ENCODE measurements at places on chromosomes 2 and 18. TPM values are rescaled to one million over a fixed set of nuclear protein-coding genes. Genes with fewer than 3 reads are reported as not detected.

DNA sequence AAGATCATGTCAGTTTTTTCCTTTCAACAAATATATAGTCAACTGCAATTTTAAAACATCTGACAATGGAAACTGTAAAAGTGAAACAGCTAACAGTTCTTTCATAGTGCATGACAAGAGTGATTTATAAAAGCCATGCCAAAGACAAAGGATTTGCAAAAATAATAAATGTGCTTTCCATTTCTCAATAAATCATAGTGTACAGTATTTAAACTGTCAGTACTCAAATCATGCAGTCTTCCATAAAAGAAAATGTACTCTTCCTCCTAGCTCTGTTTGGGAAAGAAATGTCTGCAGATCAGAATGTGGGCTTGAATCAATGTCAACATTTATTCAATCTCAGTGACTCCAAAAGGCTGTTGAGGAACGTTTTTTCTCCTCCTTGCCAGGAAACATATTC lies 131.7 kb upstream of the PDE1A start:
- no peak for DNase-seq

- DNase-seq: no peak
These were observed 87.0 kb downstream of the CCDC141 start for GRCh38 chr2:178962805-178963433.

DNA sequence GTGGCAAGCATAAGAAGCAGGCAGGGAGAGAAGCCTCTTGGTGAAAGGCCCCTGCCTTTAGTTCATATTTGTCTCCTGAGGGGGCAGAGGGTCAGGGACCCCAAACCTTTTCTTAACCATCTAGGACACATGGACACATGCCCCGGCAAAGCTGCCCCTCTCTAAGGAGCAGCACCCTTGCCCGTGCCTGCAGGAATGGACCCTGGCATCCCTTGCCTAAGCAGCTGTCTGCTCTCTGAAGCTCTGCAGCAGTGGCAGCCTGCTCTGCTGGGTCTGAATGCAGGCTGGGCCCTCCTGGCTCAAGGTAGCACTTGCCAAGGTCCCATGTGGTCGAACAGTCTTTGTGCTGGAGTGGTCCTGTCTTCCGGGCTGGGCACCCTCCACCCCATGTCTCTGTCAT lies 174.4 kb downstream of the CELF4 start:
- DNase-seq: no peak

GRCh38 chr2:19685731-19686130 lies 216.1 kb downstream of the TTC32 start:
- DNase-seq: no peak

DNA sequence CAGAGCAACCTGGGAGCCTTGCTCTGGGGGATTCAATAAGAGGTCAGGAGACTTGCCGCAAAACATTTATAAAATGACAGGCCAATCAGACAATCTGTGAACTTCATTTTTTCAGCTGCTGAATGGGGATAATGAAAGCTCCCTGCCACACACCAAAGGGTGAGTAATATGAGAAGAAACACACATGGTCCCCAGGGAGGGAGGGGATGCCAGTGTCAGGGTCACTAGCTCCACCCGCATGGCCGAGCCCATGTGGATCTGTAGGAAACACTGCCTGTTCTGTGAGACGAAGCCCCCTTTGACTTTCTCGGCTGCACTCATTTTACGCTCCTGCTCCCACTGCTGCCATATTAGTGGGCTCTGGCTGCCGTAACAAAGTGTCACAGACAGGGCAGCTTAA lies 521.0 kb upstream of the RAB6C start:
- DNase-seq: no peak

DNA sequence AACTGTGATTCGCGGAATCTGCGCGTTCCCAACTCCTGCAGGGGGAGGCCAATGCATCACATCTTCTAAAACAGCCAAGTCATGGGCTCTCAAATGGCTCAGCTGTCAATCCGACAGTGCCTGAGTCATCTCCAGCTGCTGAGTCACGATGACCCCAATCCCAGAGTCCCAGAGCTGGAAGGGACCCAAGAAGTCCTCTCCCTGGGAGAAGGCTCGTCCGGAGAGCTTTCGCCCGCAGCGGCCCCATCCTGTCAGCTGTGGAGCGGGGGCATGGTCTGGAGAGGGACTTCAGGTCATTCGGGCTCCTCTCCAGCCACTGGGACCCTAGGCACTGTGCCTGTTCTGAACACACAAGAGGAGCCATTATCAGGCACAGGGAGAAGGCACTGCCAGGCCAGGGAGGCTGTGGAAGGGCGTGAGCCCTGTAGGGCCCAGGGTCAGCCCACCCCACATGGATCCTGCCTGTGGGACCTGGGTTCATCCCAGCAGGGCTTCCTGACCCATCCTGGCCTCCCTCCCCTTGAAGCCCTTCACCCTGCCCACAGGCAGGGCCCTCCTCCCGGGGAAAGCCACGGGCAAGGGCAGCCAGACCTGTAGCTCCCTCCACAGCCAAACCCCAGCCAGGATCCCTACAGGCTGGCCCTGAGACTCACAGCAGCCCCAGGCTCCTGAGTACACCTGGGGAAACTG lies 47.6 kb upstream of the GPC1 start:
- no peak for DNase-seq

DNA sequence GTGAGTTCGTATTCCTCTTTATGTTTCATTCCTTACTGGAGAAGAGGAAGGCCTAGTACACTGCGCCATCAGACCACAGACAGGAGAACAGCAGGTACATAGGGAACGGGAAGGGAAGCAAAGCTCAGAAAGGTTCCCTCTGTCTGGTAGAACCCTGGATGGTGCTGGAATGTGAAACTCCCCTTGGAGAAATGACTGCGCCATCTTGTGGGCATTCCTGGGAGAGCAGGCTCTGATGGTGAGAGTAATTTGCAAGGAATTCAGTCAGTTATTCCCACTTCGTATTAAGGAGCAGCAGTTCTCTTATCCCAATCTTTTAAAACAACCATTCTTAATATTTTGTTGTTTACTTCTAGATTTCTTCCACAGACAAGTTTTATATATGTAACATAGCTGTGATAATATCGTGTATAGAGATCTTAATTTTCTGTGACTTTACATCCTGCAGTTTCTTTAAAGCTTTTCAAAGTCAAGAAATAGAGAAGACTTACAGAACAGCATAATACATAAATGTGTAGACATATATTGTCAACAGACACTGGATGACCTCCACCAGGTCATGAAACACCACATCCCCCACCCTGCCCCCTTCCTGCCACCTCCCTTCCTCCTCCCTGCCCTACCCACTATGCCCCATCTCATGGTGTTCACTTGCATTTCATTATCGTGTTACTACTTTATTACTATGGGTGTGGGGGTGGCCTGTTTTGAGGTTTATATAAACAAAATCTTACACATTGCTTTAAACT lies 83.9 kb downstream of the ARHGEF4 start:
- DNase-seq: peak; percentile 62

DNA sequence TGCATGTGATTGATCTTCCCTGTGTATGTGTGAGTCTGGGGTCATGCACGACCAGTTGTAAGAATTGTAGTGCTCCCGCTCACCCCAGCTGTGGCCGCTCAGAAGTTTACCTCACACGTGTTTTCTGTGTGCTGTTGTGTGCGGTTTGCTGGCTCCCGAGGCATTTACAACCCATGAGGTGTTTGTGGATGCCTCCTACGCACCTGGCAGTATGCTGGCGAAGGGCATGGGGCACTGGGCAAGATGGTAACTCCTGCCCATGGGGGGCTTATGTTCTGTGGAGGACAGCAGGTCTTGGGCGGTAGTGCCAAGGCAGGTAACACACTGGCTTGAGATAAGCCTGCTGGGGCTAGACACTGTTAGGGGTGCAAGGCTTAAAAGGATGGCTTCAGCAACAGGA lies 102.6 kb upstream of the HS6ST1 start:
- DNase-seq: no peak

DNA sequence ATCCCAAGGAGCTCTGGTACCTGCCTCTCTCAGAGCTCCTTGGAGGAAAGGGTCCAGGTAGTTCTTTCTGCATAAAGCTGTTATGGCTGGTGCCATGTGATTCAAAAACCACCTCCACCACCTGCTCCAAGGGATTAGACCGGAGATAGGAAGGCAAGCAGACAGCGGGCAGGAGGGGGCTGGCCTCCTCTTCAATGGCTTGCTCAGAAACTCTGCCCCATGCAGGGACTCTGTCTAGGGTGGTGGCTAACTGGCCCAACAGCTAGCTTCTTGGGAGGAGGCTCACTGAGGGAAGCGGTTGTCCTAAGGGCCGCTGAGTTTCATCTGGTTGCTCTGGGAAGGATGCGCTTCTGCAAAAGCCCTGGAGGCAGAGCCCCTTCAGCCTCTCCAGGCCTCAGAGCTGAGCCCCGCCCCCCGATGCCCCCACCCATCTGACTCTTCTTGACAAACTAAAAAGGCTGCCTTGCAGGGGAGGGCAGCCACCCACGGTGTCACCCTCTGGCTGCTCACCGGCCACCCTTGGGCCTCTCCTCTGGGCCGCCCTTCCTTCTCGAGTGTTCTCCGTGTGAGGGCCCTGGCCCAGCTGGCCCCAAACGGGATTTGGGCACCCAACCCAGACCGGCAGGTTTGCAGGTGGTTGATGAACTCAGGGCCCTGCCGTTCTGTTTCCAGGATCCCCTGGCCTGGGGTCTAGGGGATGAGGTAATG lies 90.2 kb downstream of the MCFD2 start:
- no peak for DNase-seq

DNA sequence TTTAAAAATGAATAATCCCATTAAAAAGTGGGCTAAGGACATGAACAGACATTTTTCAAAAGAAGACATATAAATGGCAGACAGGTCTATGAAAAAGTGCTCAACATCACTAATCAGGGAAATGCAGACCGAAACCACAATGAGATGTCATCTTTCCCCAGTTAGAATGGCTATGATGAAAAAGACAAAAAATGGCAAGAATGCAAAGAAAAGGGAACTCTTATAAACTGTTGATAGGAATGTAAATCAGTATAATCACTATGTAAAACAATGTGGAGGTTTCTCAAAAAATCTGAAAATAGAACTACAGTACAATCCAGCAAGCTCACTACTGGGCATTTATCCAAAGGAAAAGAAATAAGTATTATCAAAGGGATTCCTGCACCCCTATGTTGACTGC lies 169.2 kb downstream of the METTL4 start:
- DNase-seq: no peak

DNA sequence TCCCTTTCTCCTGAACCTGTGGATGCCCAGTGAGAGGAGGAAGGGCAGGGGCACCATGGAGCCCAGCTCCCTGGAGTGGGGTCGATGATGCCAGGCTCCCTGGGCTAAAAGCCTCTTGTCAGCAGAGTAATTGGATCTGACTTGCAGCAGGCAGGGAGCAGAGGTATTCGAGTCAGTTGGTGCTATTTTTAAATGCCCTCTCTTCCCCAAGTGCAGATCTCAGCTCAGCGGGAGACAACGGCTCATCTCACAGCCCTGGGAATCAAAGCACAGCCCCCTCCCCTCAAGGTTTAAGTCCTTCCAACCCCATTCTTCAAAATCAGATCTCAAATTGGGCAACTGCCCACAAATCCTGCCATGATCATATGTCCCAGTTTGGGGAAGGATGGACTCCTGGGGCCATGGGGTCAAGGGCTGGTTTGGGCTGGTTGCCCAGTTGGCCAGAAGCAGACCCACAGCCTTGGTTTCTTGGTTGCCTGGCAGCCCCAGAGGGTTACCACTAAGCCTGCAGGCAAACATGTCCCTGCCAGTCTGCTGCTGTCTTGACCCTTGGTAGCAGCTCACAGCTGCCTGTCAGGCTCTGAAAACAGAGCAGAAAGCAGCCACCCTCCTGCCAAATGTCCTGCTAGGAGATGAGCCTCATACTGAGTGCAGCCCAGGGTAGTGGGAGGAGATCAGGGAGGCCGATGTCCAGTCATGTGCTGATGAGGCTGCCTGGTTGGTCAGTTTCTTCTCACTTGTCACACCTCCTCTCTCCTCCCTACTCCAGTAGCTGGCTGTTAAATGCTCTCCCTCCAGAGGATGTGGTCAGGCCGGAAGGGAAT lies 244.9 kb downstream of the LOXHD1 start:
- no peak for DNase-seq

DNA sequence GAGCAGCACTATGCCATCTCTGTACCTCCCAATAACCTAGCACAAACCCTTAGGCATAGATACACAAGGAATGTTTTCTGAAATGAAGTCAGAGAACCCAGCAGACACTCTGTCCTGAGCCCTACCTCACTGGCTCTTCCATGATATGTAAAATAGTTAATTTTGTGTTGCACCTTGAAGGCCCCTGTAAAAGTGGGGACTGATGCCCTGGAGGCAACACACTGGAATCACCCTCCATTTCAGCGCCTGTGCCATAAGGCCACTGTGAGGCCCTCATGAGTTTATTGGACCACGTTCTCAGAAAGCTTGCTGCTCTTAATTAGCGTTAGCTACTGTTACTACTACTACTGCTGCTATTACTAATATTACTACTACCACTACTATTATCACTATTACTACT lies 670.1 kb upstream of the SOX11 start:
- DNase-seq: no peak

DNA sequence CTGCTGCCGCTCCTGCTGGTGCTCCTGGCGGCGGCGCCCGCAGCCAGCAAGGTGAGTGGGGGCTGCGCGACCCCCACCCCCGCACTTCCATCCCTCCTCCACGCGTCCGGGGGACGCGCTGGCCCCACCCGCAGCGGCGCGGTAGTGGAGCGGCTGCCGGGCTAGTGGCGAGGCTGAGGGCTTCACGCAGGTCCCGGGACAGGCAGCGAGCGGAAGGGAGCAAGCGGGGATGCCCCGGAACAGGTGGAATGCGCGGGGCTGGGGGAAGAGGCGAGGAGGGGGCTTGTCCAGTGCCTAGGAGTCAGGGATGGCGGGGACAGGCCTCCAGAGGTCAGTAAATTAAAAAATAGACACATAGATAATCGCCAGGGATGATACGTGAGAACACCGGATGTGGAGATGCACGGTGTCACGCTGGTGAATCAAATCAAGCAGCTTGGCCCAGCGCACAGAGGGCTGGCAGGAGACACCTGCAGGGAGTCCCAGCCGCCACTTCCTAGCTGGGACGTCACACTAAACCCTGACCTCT lies 403 bp downstream of the COL4A3 start:
- DNase-seq: no peak

DNA sequence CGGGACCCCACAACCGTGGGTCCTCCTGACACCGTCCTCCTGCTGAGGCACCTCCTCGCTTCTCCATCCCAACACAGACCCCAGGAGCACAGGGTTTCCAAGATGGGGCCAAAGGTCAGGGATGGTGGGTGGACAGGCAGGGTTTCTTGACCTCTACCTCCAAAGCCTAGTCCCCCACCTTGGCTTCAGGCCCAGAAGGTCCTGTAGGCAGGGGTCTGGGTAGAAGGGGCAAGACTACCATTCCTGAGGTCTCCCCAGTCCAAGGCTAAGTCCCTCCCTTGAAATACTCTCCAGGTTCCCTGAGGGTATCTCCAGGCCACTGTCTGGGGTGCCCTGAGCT lies 7.1 kb downstream of the CYP26B1 start:
- no peak for DNase-seq

GRCh38 chr18:4587204-4587603 lies 132.1 kb upstream of the DLGAP1 start:
- no peak for DNase-seq

DNA sequence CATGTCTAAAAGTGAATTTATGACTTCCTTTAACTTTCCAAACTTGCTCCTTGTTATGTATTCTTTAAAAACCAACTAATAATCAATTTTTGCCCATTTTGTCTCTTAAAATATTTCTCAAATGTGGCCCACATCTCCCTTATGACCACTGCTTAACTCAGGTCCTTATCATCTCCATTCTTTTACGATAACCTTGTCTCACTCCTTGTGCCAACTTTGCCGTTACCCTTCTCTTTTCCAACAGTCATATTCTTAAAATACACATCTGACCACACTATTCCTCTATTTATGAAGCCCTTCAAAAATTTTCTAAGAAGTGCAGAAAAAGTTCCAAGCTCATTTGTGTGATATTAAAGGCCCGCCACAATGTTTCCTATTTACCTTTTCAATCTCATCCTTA lies 47.8 kb downstream of the PPP1R1C start:
- DNase-seq: no peak

BBS5 gene
- polyA plus RNA-seq: 20.3 TPM

LOXHD1 gene
- 0.62 TPM for polyA plus RNA-seq

CTLA4 gene
- polyA plus RNA-seq: not detected

Data from renal cortex interstitium (tissue), 15 donors.